NCI-H1436 (cell line): ENCODE measurements at places on chromosomes 1 and 21.
A peak's percentile ranks its signal among the peaks of the same experiment; 100 is the strongest.

DNA sequence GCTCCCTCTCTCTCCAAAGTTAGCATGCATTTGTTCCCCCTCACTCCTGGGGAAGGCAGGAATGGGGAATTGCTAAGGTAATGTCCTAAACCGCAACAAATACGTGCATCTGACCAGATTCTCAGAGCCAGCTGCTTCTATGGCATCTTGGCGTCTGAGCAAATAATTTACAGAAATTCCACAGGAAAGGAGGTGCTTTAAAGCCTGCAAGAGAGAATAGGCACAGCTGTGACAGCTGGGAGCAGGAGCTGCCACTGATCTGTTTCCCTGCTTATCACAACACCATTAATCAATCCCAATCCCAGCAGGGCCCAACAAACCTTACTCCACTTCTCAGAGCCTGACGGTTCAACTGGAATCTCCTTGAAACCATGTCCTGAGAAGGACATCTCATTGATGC is 83.5 kb upstream of the ZNF281 start:
- DNase-seq: no peak

- no peak for DNase-seq
These were observed 32.3 kb upstream of the PRELP start for GRCh38 chr1:203443296-203443695.

DNA sequence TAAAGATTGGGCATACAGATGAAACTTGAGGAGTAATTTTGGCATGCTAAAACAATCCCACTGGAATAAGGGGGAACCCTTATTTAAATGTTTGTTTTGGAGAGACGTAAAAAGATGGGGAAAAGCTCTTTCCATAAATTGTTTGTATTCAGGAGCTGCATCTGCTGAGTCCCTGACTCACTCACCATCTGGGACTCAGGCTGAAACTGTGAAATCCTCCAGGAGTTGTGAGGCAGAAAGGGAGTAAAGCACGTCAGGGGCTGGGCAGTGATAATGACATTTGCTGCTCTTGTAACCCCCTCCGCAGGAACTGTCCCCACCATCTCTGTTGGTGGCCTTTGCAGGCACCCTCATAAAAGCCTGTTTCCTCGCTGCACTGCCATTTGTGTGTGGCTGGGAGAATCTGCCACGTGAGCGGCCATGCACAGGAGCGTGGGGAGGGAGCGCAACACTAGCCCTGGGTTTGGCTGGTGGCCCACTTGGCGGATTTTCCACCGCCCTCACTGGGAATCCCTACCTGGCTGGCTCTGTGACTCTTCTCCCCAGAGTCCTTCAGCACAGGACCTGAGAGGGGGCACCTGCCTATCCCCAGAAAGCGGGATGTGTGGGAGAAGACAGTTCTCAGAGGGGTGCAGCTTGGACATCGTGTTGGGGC is 45.3 kb downstream of the ZSCAN20 start:
- no peak for DNase-seq

DNA sequence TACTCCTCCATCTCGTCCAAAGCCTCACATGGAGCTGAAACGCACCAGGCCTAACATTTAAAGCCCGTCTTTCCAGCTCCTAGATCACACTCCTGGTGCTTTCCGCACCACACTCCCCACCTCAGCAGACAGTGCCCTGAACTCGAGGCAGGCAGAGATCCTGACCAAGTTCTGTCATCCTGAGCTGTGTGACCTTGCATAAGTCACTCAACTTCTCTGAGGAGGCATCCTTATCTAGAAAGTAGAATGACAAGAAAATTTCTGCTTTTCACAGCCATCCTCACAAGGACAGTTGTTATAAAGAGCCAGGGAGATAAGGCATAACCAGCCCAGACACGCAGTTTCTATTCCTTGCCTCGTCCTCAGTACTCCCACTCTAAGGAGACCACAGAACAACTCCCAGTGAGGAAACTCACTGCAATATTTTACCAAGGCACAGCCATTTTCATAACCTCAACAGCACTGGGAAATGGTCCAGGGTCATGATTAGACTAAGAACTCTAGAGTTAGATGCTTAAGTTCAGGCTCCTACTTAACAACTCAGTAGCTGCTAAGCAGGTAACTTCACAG is 3.1 kb downstream of the LRP8 start:
- no peak for DNase-seq

DNA sequence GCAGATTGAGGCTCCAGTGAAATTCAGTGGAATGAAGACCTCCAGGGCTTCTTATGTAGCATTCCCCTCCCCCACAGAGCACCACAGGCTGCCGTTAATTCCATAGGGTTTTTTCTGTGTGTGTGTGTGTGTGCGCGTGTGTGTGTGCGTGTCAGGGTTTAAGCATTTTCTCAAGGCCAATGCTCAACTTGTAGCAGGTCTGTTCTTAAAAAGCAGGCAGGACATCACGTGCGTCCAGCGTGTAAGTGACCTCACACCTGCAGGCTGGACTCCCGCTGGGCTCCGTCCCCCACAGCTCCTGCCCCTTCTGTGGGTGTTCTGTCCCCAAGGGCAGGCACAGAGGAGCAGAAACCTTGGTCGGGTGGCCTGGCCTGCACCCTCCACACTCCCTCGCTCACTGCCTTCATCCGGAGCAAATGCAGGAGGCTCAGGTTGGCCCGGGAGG is 5.3 kb downstream of the PRDM16 start:
- no peak for DNase-seq

GRCh38 chr1:229221106-229222019 is 49.5 kb upstream of the RAB4A start:
- peak; percentile 64 for DNase-seq

DNA sequence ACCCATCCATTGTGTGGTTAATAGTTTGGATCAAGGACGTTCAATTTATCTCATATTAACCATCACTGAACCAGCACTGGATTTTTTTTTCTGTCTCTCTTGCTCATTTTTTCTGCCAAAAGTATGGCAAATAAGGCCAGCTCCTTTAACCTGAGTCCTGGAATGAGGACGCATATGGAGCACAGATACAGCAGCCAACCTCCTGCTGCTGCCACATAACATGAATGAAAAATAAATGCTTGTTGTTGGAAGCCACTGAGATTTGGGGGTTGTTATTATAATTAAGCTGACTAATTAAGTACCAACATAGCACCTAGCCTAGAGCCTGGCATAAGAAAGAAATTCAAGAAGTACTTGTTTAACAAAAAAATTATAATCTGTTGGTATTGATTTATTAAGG is 335.3 kb upstream of the DUSP10 start:
- DNase-seq: no peak

GRCh38 chr1:8091691-8092090 is 65.6 kb upstream of the ERRFI1 start:
- no peak for DNase-seq

- no peak for DNase-seq
These were observed 93.4 kb downstream of the DIRAS3 start for GRCh38 chr1:67957066-67957465.

DNA sequence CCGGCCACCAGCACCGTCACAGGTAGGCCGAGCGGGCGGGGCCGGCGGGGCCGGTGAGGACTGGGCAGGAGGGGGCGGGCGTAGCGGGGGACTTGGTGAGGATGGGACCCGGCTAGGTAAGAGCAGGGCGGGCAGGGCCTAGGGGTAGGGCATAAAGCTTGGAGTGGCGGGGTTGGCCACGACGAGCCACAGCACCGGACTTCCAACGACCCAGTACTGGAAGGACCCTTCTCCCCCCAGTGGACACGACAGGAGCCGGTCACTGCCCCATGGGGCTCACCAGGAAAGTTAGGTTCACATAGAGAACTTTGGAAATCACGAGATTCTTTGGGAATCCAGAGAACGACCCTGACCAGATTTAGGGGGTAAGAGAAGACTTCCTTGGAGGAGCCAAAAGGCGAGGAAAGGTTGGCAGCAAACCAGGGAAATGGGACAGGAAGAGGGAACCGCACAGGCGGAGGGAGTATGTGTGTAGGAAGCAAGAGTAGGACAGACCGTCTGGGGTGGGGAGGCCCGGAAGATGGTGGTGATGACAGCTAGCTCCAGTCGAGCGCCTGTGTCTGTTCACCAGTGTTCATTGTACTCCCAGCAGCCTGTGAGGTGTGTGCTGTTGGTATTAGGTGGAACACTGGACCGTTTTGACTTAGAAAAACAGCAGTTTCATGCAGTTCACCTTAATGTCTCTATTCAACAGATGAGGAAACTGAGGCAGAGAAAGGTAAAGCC is 20.4 kb downstream of the ZNF362 start:
- DNase-seq: no peak

- no peak for DNase-seq
These were observed 31.4 kb upstream of the WASF2 start for GRCh38 chr1:27521336-27521831.

DNA sequence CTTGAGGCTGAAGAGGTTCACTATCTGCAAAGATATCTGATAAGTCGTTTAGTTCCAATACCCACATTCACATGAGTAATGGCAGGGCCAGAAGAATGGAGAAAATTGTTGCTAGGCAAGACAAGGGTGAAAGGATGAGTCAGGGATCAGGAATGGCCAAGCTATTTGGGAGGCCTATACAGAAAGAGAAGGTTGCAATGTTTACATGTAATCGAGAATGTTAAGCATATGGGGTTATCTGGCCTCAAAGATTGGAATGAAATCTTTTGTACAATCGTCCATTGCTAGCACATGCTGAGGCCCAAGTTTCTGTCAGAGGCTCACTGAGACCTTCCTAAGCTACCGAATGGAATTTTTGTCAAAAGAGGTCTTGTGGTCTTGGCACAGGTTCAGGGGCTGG is 299.9 kb upstream of the PLD5 start:
- no peak for DNase-seq

DNA sequence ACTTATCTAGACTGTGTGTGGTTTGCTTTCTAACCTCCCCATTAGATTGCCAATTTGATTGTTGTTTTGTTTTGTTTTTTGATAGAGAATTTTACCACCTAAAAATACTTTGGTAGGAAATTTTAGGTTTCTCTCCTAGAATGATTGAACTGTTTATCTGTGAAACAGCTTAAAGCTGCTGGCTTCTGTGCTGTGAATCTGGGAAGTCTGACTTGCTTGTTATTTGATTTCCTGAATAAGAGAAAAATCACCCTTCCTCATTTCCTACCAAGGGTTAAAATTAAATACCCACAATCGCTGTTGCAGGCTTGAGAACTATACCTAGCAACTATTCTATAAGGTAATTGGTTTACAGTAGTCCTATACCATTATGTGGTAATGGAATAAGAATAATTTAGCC is 198.9 kb upstream of the CACYBP start:
- no peak for DNase-seq

- no peak for DNase-seq
These were observed 291.1 kb downstream of the PCP4 start for GRCh38 chr21:40158366-40158765.

DNA sequence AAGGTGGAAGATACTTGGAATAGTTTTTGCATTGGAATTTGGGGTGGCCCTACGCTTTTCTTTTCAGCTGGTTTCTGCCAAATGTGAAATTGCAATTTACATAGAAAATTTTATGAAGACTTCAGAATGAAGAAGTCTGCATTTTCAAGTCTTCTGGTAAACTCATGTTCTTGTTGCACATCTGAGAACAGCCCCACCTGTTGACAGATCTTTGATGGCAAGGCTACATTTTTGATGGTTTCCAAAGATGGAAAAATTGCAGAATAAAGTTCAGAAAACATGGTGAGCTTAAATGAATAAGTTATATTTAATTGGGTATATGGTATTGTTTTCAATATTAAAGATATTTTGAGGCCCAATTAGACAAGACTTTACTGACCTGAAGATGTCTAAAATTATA is 25.4 kb downstream of the OLFM3 start:
- DNase-seq: no peak

DNA sequence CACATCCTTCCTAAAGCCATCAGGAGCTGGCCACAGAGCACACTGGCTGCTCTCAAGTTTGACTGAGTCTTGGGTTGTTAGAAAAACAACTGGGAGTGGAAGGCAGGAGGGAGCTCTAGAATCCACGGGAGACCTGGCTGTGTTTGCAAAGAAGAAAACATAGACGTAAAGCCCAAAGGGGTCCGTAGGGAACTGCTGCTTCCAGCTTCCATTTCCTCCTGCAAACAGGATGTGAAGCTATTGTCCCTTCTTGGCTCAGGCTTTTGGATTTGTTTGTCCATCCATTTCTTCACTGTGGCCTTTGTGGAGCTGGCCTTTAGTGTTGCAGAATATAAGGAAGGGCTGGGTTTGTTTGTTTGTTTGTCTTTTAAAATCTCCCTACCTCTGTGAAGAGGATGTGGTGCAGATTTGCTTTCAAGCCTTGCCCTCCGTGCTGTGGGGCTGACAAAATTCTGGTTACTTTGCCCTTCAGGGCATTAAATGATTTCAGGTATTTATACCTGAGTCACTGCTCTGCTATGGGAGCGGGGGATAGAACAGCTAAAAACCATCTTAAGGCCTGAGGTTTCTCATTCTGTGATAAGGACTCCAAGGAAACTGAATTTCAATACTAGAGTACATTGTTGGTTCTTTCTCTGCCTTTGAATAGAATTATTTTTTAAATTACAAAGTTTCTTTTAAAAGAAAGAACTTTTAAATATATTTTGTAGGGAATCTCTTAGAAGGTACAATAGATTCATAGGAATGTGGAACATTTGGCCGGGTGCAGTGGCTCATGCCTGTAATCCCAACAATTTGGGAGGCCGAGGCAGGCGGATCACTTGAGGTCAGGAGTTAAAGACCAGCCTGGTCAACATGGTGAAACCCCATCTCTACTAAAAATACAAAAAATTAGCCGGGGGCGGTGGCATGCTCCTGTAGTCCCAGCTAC is 74.3 kb downstream of the MPZL1 start:
- DNase-seq: no peak

GRCh38 chr21:42937960-42938605 is 12.7 kb upstream of the ERVH48-1 start:
- no peak for DNase-seq

- DNase-seq: peak; percentile 77
These were observed 704 bp upstream of the CRABP2 start for GRCh38 chr1:156705918-156706656.

- no peak for DNase-seq
These were observed 3.8 kb downstream of the PBXIP1 start for GRCh38 chr1:154951901-154952657.

DNA sequence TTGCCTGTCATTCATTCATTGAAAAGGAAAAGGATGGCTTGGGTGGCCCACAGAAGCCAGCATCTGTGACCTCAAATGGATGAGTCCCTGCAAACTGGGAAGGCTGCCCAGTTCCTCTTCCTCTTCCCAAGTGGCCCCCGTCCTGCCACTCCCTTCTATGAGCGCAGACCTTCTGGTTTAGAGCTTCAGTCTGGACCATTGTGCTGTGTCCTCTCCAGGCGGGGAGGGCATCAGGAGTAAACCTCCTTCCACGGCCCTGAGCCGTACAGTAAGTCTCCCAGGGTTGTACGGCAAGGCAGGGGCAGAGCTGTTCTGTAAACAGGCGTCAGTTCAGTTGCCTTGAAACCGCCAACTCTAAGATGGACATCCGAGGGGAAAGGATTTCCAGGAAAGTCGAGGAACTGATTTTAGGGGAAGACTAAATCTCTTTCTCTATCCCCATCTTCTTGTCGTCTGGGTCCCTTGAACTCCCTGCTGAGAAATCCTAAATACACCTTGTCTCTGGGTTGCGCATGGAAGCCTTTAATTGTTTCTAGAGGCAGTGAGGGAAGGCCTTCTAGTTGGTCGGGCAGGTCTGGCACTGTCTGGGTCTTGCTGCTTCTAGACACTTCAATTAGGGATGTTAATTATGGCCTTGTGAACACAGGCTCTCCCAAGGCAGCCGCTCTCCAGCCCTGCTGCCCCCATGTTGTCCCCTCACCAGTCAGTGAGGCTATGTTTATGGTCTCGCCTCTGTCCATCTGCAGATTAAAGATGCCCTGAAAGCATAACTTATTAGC is 22.1 kb downstream of the SOX13 start:
- DNase-seq: no peak

- DNase-seq: peak; percentile 8
These were observed at the start of gene NKAIN1 for GRCh38 chr1:31239653-31240241. Gene NKAIN1, minus strand, starts transcription at chr1:31239887. Its CDS starts 340 bp downstream, at chr1:31239547.
